ENCODE measurements at places on chromosomes 3 and 15.
A peak's percentile ranks its signal among the peaks of the same experiment; 100 is the strongest.

DNA sequence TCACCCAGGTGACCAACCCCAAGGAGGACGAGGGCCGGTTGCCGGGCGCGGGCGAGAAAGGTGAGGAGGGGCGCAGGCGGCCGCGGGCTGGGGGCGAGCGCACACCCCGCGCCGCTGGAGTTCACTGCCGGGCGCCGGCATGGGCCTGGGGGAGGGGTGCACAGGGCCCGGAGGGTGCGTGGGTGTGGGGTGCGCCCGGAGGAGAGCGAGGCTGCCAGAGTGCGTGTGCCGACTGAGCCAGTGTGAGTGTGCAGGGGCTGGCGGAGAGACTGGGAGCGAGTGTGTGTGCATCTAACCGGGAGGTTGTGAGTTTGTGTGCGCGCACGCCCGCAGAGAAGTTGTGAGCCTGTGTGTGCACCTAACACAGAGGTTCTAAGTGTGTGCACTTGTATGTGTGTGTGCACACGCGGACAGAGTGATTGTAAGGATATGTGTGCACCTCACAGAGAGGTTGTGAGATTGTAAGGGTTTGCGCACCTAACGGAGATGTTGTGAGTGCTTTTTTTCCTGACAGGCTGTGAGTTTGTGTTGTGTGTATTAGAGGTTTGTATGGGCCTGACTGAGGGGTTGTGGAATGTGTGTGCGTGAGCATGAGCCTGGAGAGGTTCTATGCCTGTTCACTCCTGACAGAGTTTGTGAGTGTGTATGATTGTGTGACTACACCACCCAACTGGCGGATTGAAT, 681 bp downstream of the CTDSPL start:
- DNase-seq, result peak; percentile 33

GRCh38 chr15:51620641-51621040, 1.9 kb downstream of the DMXL2 start:
- DNase-seq, result no peak

- DNase-seq, result no peak
Observed at GRCh38 chr3:12993517-12994356, 79.5 kb downstream of the IQSEC1 start.

- no peak for DNase-seq
Observed at GRCh38 chr3:194169595-194169994, 33.6 kb downstream of the HES1 start.

GRCh38 chr3:52723935-52724334, 18.0 kb downstream of the SPCS1 start:
- DNase-seq, result no peak

DNA sequence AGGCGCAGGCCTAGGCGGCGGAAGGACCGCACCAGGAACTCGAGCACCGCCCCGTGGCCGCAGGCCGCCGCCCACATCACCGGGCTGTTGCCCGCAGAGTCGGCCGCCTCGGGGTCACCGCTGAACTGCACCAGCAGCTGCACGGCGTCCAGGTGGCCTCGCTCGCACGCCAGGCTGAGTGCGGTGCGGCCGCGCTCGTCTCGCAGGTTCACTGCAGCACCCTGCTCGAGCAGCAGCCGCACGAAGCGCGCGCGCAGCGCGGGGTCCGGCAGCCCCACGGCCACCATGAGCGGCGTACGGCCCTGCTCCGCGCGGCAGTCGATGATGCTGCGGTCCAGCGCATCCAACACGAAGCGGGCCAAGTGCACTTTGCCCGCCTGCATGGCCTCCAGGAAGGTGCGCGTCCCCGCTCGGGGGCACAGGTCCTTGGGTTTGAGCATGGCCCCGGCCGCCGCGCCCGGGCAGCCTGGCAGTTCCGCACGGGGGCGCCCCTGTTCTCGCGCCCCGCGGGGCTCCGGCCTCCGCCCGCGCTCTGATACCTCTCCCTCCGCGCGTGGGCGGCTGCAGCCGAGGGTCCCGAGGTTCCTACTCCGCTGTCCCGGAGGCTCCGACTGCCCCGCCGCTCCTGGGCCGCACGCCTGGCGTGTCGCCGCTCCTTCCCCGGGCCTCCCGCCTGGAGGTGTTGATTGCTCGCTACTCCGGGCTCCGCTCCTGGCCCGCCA, 556 bp downstream of the ANKRD63 start:
- DNase-seq, result peak; percentile 93

DNA sequence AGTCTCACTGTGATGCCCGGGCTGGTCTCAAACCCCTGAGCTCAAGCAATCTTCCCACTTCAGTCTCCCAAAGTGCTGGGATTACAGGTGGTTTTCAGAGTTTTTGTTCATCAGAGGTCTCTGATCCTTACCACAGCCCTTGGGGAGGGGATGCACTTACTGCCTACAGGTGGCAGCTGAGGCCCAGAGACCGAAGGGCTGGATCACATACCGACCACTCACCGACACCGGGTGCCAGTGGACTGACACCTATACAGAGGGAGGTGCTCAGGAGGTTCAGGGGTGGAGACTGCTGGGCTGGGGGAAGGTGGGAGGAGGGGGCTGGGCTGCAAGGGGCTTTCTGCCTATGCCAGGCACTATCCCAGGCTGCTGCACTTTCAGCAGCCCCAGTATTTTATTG, 19.5 kb downstream of the DUSP7 start:
- no peak for DNase-seq

DNA sequence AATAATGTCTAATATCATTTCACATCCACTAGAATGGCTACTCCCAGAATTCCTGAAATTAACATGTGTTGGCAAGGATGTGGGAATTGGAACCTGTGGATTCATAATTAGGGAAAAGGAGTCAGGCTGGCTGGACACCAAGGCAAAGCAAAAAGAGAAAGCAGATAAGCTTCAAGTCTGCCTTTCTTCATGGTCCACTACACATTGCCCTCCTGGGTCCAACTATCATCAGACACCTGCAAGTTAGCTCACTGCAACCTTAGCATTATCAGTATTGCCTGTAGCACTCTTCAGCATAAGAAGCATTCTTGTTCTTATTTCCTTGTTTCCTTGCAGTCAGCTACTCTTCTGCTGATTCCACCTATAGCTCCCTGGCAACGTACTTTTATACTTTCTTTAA, 124.3 kb downstream of the ZNF280D start:
- no peak for DNase-seq

DNA sequence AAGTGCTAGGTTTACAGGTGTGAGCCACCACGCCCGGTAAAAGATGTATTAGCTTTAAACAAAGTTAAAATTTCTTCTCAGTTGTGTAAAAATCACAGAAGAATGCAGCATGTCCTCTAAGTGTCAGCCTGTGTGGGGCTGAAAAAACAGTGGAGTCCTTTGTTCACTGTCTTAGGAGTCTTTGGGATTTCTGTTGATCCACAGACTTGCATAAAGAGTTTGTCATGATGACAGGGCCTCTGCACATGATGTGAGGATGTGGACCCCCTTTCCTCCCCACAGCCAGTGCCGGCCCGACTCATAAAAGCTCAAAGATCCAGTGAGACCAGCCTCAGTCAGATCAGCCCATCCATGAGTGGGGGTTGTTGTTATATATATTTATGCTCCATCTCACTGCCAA, 49.0 kb upstream of the GOLGA8J start:
- DNase-seq, result no peak

GRCh38 chr15:100810831-100811230, 68.8 kb upstream of the ALDH1A3 start:
- DNase-seq, result no peak

DNA sequence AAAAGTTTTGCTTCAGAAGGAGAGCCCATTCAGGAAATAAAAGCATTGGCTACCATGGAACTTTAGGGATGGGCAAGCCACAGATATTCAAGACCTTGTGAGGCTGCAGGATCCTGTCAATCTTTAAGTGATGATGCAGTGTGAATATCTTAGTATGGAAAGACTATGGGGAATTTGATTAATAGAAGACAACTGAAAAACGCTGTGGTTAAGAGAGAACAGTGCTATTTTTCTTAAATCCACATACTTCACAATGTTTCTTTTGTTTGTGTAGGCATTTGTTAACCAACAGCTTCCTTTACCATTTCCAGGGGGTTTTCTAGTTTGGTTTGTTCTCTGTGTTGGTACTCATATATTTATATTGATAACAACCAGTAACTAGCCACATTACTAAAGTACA, 90.3 kb downstream of the TMEM212 start:
- no peak for DNase-seq

DNA sequence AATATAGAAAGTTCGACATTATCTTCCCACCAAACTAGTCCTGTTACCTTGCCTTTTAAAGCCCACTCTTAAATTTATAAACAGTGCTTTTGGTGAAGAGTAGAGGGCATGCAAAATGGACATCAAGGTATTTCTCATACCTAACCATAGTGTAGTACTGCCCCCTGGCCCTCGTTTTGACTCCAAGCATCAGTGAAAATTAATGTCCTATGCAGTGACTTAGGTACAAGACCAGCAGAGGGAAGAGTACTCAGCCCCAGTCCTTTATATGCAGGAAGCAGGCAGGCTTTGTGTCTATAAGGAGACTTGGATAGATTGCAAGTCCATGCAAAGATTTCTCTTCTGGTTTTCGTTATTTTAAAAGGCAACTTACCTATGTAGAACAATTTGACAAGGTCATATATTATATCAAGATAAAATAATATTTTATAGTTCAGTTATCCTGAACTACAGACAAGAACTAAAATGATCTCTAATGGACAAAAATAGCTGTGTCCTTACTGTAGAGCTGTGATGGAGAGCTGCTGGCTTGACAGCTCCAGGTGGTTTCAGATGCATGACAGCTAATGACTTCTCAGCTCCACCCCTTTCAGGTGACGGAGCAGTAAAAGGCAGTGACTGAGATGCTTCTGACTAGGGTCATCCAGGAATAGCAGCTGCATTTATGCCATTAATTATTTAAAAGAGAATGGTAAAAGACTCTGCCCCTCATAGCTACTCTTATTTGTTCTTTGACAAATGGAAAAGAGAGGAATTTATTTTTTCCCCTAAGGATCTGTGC, 646.1 kb downstream of the SQOR start:
- DNase-seq, result no peak

- DNase-seq, result no peak
Observed at GRCh38 chr3:183214277-183214612, 38.8 kb upstream of the B3GNT5 start.

DNA sequence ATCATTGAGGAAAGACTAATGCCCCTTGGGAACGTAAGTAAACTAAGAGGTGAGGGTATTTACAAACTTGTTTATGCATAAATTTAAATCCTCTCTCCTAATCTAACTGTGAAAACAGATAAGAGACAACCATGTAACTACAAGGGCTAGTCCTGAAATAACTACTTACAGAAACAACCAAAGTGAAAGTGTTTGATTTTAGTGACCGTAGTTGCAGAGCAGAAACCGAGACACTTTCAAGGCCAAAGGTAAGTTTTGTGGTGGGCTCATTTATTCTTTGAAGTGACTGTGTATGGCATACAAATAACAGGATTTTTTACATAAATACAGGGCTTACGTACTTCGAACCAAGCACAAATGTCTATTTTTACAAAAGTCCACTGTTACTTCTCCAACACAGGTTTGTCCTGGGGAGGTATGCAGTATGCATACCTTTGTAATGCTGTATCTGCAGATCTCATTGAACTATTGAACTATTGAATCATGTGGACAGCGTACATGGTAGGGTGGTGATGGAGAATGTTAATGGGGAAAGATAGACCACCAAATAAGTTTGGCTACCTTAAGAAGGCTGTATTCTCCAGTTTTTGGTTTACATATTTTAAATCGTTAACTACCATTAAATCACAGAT, 99.6 kb upstream of the RBMS3 start:
- no peak for DNase-seq

DNA sequence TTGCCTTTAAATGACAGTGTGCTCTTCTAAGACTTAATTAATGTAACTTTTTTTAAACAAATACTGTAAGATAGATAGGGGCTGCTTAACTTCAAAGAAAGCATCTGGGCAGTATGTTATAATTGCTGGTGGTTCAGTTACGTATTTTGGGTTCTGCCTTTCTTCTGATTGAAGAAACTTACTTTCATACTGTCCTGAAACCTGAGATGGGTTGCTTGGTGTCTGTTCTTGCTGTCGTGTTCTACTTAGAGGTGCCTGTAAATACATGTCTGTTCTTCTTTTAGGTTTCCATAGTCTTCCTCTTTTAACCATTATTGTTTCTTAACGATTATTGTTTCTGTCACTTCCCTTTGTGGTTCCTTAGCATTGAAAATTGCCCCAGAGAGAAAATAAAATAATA, 297.7 kb upstream of the CHRM5 start:
- DNase-seq, result no peak

DNA sequence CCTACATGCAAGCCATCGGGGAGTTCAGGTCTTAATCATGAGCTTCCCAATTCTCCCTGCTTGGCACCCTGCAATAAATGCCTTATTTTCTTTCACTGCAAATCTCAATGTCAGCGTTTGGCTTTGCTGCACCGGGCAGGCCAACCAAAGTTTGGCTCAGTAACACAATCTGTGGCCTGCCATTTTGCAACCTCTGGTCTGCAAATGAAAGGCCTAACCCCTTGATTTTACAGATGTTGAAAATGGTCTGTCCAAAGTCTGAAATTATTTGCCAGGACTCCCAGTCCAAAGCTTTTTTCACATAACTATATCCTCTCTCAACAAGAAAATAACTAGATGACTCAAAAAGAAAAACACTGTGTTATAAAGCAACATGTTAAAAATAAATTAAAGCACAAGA, 34.0 kb upstream of the LEKR1 start:
- DNase-seq, result no peak
